Stimulated activated CD8-positive, alpha-beta memory T cell treated with anti-CD3 and anti-CD28 coated beads, Interleukin-4, amount 100 ng/mL, for 4 hours (primary cell): ENCODE measurements at places on chromosomes 2 and 18.

GRCh38 chr2:187459256-187459655, 11.2 kb upstream of the CALCRL start:
- no peak for DNase-seq

GRCh38 chr2:180257247-180257646, 250.2 kb upstream of the CWC22 start:
- no peak for DNase-seq

DNA sequence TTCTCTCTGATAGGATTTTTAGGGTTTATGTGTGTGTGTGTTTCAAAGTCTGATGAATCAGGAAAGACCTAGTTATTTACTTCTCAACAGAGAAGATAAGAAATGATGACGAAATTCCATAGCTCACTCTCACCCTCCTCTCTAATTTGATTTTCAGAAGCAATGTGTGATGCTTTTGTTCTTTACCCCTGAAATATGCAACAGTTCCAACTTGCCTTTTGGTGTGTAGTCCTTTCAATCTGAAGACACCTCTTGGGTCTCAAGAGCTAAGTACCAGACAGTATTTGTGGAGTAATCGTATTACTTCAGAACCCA, 18.7 kb upstream of the LCLAT1 start:
- DNase-seq, result no peak

DNA sequence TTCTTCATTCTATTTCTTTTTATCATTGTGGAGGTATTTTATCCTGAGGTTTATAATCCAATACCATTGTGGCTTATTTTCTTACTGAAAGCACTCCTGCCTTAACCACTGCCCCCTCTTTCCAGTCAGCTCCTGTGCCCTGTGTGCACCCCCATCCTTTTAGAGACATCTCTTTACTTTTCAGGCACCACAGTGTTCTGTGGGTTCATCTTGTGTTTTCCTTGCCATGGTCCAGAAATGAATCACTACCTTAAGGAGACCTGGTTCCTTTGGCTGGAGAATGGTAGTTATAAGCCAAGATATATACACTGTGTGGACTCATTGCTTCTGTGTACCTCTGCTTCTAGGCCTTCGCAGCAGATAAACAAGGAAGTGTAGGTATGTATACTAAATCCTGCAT, 278.3 kb downstream of the PTGR3 start:
- no peak for DNase-seq

DNA sequence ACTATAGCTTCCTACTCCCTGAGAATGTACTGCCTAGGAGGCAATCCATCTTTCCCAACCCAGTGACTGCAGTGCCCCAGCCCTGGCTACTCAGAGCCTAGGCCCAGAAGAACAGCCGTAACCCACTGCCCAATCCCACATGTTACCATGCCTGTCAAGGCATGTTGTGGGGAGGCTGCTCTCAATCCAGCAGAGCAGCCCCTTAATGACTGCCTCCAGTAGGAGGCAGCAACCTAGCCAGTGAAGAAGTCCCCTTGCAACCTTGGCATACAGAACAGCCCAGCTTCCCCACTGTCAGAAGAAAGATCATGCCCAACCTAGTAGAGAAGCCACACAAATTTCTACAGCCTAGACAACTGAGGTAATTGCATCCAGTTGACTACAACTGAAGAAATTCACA, 44.2 kb upstream of the CDH7 start:
- DNase-seq, result no peak

- DNase-seq, result no peak
These were observed 30.1 kb downstream of the TET3 start for GRCh38 chr2:74014813-74015212.

DNA sequence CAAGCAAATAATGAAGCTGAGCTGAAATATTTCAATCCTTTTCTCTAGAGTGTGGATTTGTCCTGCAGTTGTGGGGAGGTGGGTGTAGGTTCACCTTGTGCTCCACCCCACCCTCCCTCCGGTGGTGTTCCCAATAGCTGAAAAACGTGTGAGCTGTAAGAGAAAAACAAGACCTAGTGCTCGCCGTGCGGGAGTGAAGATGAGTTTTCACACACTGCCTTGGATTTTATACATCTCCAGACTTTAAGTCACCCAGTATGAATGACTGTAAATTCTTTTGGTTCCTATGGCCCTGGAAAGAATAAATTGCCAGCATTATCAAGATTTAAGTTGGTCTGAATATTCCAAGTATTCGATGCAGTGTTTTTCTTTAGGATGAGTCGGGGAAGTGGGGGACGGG, 1.9 kb upstream of the SOX11 start:
- no peak for DNase-seq

DNA sequence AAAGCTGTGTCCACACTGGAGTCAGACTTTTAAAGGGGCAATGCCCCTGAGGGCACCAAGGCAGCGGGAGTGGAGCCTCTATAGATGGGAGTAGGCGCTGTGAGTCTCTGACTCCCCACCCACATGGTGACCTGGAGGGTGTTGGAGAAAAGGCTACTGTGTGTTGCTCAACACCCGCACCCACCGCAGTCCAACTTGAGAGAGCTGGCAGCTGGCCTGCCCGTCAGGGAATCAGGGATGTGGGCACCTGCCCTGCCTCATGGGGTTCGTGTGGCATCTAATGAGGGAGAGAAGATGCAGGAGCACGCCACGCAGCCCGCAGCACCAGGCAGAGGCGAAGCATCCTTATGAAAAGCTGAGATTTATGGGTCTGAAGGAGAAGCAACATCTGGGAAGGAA, 84.2 kb downstream of the KLHL29 start:
- no peak for DNase-seq
